ENCODE measurements at places on chromosomes 7 and 10. TPM values are rescaled to one million over a fixed set of nuclear protein-coding genes. Genes with fewer than 3 reads are reported as not detected.
A peak's percentile ranks its signal among the peaks of the same experiment; 100 is the strongest.

GRCh38 chr10:3803927-3804741 is 19.1 kb upstream of the KLF6 start:
- H3K4me1 ChIP-seq, result peaks cover 57% of the 10 kb centered on the region
- peak overlapping the region; percentile 17 for H3K4me3 ChIP-seq
- H3K36me3 ChIP-seq, result no peaks in the 10 kb centered on the region
- no peak for DNase-seq
- no peaks in the 10 kb centered on the region for H3K27me3 ChIP-seq

GRCh38 chr7:107091306-107091705 is 46.8 kb downstream of the PRKAR2B start:
- no peaks in the 10 kb centered on the region for H3K36me3 ChIP-seq
- no peak overlapping the region for H3K27ac ChIP-seq
- H3K27me3 ChIP-seq, result no peaks in the 10 kb centered on the region
- H3K4me3 ChIP-seq, result no peak overlapping the region
- no peaks in the 10 kb centered on the region for H3K4me1 ChIP-seq
- no peak for DNase-seq

DNA sequence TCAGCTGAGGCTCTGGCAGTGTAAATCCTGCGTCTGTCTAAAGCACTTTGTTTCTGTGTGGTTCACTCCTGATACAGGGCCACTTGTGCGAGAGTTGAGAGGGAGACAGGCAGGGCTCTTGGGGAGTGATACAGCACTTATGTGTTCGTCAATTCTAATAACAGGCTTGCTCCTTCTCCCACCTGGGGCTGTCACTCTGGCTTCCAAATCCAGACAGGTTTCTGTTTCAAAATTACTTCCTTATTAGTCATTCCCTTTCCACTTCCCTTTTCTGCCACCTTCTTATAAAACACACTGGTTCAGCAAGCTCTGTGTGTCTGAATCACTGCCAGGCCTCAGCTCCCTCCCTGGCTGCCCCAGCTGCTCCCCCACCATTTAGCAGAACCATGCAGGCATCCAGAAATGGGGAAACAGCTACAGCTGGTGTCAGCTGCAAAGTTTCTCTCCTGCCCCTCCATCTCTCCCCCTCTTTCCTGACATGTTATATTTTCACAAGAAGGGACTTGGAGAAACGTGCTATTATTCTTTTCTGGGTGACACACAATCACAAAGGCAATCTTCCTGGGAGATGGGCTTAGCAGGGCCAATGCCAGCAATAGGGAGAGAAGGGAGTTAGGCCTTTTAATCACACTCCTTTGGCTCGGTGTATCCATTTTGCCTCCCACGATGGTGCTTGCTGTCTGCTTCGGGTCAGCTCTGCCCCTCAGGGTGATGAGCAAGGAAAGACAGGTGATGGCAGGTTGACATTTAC is 58.4 kb upstream of the ZNRF2 start:
- peak overlapping the region; percentile 17 for H3K4me3 ChIP-seq
- peak overlapping the region; percentile 95 for H3K27ac ChIP-seq
- H3K27me3 ChIP-seq, result no peaks in the 10 kb centered on the region
- H3K36me3 ChIP-seq, result no peaks in the 10 kb centered on the region

GRCh38 chr10:1361411-1362105 is 305.4 kb downstream of the WDR37 start:
- no peak overlapping the region for H3K4me3 ChIP-seq
- H3K4me1 ChIP-seq, result no peaks in the 10 kb centered on the region
- H3K36me3 ChIP-seq, result no peaks in the 10 kb centered on the region
- no peaks in the 10 kb centered on the region for H3K27me3 ChIP-seq
- DNase-seq, result no peak

FAM25G gene
- not detected for total RNA-seq

DENND10 gene
- total RNA-seq, result 19.1 TPM

DNA sequence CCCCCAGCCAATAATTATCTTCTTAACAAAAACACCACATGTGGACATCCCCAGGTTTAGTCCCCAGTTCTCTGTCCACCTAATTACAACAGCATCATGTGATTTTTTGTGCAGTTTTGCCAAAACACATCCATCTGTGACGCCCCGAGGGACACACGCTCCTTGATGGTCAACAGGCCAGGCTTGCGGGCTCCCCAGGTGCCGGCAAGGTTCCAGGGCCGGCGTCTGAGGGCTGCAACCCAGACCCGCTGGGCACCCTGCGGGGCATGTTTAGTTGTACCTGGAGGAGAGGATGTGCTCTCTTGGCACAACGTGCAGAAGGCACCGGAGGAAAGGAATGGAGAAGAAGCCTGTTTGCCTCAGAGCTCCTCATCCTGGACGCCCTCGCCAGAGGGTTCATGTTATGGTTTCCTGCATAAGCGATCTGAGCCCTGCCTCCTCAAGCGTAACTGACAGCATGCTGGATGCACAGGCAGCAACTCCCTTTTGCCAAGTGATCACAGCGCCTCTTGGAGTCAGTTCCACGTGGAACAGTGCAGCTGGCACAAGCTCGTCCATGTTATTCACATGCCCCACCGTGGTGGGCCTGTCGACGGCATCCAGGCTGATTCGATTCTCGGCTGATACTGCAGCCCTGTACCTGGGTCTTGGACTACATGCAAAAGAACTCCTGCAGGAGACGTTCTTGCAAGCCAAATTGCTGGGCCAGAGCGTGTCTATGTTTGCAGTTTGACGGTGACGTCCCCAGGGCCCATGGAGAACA is 41.6 kb downstream of the JAKMIP3 start:
- no peak overlapping the region for H3K4me3 ChIP-seq
- no peaks in the 10 kb centered on the region for H3K36me3 ChIP-seq
- no peaks in the 10 kb centered on the region for H3K4me1 ChIP-seq
- peak; percentile 42 for DNase-seq
- no peaks in the 10 kb centered on the region for H3K27me3 ChIP-seq

- H3K4me1 ChIP-seq, result no peaks in the 10 kb centered on the region
- no peak overlapping the region for H3K27ac ChIP-seq
- no peaks in the 10 kb centered on the region for H3K36me3 ChIP-seq
- no peak overlapping the region for H3K4me3 ChIP-seq
- H3K27me3 ChIP-seq, result no peaks in the 10 kb centered on the region
Observed at GRCh38 chr10:8615118-8615517, 560.6 kb downstream of the GATA3 start.

DNA sequence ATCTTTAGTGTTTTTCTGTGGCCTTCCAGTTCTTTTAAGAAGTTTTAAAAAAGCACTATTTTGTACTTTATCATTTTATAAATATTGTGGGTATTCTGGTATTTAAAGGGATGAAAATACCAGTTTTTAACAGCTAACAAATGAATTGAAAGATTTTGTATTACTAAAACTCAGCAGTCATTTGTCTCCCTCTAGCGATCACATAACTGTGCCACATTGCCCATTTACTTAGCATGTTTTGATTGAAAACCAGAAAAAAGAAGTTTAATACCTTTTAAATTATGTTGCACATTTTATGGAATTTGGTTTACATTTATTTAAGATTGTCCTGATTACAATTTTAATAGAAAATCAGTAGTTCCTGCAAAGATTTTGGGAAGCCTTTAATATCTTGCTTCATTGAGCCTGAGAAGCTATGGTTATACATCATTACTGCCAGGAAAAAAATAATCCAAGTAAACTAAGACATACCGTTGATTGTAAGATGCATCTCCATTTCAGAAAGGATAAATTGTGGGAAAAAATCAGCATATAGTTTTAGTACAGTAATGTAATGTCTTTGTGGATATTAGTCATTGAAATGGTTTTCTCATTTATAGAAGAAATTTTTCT is 34.9 kb downstream of the TAX1BP1 start:
- H3K27me3 ChIP-seq, result no peaks in the 10 kb centered on the region
- DNase-seq, result no peak
- peaks cover 14% of the 10 kb centered on the region for H3K4me1 ChIP-seq
- H3K27ac ChIP-seq, result no peak overlapping the region

ARHGEF35 gene
- 0.15 TPM for total RNA-seq

DNA sequence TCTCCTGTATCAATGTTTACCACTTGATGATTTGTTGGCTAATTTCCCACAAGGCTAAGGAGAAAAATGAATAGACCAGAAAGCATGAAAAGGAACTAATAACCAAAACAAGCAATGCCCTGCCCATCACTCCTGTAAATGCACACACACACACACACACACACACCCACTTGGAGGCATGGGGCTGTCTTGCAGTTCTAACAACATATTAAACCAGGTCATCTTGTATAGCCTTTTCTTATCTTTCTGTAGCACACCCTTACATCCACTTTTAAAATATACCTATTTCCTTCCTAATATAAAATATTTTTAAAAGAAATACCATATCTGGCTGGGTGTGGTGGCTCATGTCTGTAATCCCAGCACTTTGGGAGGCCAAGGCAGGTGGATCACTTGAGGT is 105.3 kb downstream of the CTTNBP2 start:
- peaks cover 3% of the 10 kb centered on the region for H3K27me3 ChIP-seq
- H3K4me1 ChIP-seq, result no peaks in the 10 kb centered on the region
- no peak for DNase-seq
- H3K27ac ChIP-seq, result no peak overlapping the region
- no peak overlapping the region for H3K4me3 ChIP-seq
- H3K36me3 ChIP-seq, result no peaks in the 10 kb centered on the region

AFAP1L2 gene
- 3.1 TPM for total RNA-seq

RAB11FIP2 gene
- total RNA-seq, result 10.4 TPM

AOC1 gene
- total RNA-seq, result not detected

DNA sequence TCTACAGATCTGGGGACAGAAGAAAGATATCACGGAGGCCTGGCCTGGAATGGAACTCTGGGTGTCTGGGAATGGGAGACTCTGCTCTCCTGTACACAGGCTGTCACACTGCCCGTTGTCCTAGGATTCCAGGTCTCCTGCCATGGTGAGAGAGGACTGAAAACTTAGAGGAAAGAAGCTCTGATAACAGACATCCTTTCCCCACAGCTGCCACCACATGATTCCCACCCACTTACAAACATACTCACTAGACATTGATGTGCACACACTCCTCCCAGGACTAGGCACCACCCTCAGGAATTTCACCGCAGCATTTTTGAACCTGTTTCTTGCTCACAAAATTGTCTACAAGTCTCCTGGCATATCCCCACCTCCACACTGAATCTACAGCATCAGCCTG is 5.7 kb downstream of the ZNF92 start:
- no peaks in the 10 kb centered on the region for H3K36me3 ChIP-seq
- no peak for DNase-seq
- no peak overlapping the region for H3K27ac ChIP-seq
- peaks cover 31% of the 10 kb centered on the region for H3K4me1 ChIP-seq
- no peaks in the 10 kb centered on the region for H3K27me3 ChIP-seq

- no peaks in the 10 kb centered on the region for H3K27me3 ChIP-seq
- no peaks in the 10 kb centered on the region for H3K4me1 ChIP-seq
- H3K27ac ChIP-seq, result no peak overlapping the region
- no peak overlapping the region for H3K4me3 ChIP-seq
- no peaks in the 10 kb centered on the region for H3K36me3 ChIP-seq
- no peak for DNase-seq
Observed at GRCh38 chr7:15929411-15929810, 242.9 kb upstream of the MEOX2 start.

- H3K4me3 ChIP-seq, result no peak overlapping the region
- no peaks in the 10 kb centered on the region for H3K4me1 ChIP-seq
- H3K27ac ChIP-seq, result no peak overlapping the region
- H3K27me3 ChIP-seq, result no peaks in the 10 kb centered on the region
- no peaks in the 10 kb centered on the region for H3K36me3 ChIP-seq
- peak; percentile 24 for DNase-seq
Observed at GRCh38 chr7:42174391-42174912, 62.6 kb downstream of the GLI3 start.

GIMAP7 gene
- 10.7 TPM for total RNA-seq

- no peak overlapping the region for H3K27ac ChIP-seq
- H3K36me3 ChIP-seq, result no peaks in the 10 kb centered on the region
- peaks cover 3% of the 10 kb centered on the region for H3K4me1 ChIP-seq
- no peak overlapping the region for H3K4me3 ChIP-seq
- no peak for DNase-seq
Observed at GRCh38 chr10:47065903-47066302, 154.7 kb downstream of the PTPN20 start.

TRIM73 gene
- not detected for total RNA-seq

DNA sequence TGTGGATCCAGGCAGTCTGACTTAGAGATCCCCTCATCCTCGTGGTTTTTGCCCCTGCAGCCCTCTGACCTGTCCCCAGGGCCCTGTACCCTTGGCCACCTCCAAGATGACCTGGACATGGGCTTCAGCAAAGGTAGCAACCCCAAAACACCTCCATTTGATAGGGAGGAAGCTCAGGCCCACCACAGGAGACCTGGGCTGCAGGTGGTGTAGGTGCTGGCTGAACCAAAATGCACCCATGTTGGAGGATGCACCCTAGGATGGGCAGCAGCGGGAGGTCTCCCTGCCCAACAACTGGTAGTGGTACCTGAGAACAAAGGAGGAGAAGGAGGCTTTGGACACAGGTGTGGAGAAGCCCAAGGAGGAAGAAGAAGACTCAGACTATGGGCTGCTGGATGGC is 188.7 kb downstream of the ZNF716 start:
- no peaks in the 10 kb centered on the region for H3K4me1 ChIP-seq
- H3K27me3 ChIP-seq, result no peaks in the 10 kb centered on the region
- H3K36me3 ChIP-seq, result no peaks in the 10 kb centered on the region

- H3K27ac ChIP-seq, result no peak overlapping the region
- DNase-seq, result no peak
- peaks cover 11% of the 10 kb centered on the region for H3K4me1 ChIP-seq
- H3K27me3 ChIP-seq, result no peaks in the 10 kb centered on the region
Observed at GRCh38 chr10:100982916-100983830, 4.1 kb downstream of the MRPL43 start.

- no peak overlapping the region for H3K27ac ChIP-seq
- H3K27me3 ChIP-seq, result no peaks in the 10 kb centered on the region
- peaks cover 3% of the 10 kb centered on the region for H3K4me1 ChIP-seq
- no peak overlapping the region for H3K4me3 ChIP-seq
- DNase-seq, result no peak
Observed at GRCh38 chr7:7175075-7175695, 7.2 kb upstream of the C1GALT1 start.

ARHGAP22 gene
- 2.9 TPM for total RNA-seq

- H3K27ac ChIP-seq, result no peak overlapping the region
- no peaks in the 10 kb centered on the region for H3K36me3 ChIP-seq
- no peak overlapping the region for H3K4me3 ChIP-seq
- no peak for DNase-seq
- no peaks in the 10 kb centered on the region for H3K4me1 ChIP-seq
Observed at GRCh38 chr7:147809786-147810185, 780.8 kb upstream of the C7orf33 start.

GRCh38 chr10:77428691-77429395 is 208.8 kb downstream of the KCNMA1 start:
- no peak overlapping the region for H3K4me3 ChIP-seq
- H3K27me3 ChIP-seq, result no peaks in the 10 kb centered on the region
- no peaks in the 10 kb centered on the region for H3K36me3 ChIP-seq
- peaks cover 11% of the 10 kb centered on the region for H3K4me1 ChIP-seq
- peak; percentile 78 for DNase-seq

- no peaks in the 10 kb centered on the region for H3K4me1 ChIP-seq
- no peak for DNase-seq
- no peaks in the 10 kb centered on the region for H3K36me3 ChIP-seq
- H3K4me3 ChIP-seq, result no peak overlapping the region
- no peak overlapping the region for H3K27ac ChIP-seq
- H3K27me3 ChIP-seq, result no peaks in the 10 kb centered on the region
Observed at GRCh38 chr7:32259931-32260596, 189.9 kb upstream of the PDE1C start.

SLC25A13 gene
- total RNA-seq, result 3.3 TPM

Measured in psoas muscle (tissue), 8 donors.